Hematopoietic multipotent progenitor cell (in vitro differentiated cells): ENCODE measurements at places on chromosomes 6 and 20. TPM values are rescaled to one million over a fixed set of nuclear protein-coding genes. Genes with fewer than 3 reads are reported as not detected.

The HLA-DRB5 gene
- 6.5 TPM for total RNA-seq

The BTN1A1 gene
- not detected for total RNA-seq

The ZNF334 gene
- 3.0 TPM for total RNA-seq

The MICB gene
- total RNA-seq, result 15.1 TPM

The TSPO2 gene
- not detected for total RNA-seq

The TCF15 gene
- total RNA-seq, result 0.81 TPM

The JPH2 gene
- total RNA-seq, result under 0.01 TPM

DNA sequence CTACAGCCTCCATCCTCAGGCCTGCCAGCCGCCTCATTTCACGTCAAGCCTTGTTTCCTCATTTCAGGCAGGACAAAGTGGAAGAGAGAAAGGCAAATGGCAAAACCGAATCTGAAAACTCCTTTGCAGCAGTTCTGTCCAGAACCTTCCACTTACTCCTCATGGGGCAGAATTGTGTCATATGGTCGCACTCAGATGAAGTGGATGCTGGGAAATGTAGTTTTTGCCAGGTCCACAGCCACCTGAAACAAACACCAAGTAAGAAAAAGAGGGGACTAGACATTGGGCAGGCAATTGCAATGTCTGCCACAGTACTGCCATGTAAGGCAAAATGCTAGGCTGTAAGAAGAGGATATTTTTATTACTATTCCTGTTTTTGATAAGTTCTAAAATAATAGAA is 44.9 kb downstream of the ISM1 start:
- no peak for DNase-seq

DNA sequence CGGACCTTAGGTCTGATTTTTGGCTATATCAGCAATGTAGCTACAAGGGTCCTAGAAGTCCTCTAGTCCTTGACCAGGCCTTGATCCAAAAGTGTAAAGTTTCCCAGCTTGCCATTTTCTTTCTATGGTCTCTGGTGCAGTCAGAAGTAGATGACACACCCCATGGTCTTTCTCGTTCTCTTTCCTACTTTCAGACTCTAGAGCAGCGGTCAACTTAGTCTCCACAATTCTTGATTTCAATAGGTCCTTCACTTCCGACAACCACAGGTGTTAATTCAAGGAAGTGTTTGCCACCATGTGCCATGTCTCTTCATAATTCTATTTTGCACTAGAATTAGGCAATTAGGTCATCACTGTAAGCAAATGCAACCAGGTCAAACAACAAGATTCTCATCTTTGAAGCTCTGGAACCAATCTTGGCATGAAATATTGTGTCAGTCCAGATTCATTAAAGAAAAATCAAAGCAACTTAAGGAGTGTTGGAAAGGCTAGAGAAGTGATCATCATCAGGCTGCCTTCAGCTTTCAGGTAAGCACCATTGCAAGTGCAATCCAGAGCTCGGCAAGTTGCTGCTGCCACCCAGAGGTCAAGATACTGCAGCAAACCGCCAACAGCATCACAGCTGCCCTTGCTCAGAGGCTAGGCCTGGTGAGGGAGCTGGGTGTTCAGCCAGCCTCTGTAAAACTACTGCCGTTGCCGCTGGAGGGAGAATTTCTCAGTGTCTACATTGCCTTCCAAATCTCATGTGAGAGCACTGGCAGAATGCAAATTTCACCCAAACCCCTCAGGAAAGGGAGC is 5.6 kb upstream of the SYNE1 start:
- DNase-seq, result peak; percentile 51

DNA sequence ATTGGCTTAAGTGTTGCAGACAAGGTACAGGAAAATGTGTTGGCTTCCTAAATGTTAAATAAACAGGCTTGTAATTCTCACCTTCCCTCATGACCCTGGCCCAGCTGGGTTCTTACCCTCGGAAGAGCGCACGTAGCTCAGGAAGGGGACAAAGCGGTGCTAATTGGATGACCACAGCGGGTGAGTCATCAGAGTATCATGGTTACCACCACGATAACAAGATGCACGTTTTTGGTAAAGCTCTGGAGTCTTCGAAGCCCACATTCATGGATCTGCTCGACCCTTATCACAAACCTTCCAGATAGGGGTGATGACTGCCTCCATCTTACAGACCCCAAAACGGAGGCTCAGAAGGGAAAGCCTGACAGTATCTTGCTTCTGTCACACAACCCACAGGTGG is 32.8 kb downstream of the APCDD1L start:
- DNase-seq, result no peak

DNA sequence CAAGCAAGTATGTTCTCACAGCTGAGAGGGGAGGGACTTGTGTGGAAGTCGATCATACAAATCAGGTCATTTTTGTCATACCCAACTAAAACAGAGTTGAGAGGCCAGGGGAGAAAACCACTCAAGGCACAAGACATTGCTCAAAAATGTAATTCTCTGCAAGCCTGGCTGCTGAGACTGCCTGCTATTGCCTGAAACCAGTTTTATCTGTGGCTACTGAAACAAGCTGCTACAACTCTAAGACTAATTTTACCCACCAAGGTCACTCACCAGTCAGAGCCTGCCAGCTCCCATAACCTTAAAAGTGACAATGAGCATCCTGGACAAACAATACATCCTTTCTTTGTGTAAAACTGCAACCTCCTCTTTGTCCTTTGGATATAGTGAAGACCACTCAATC is 54.1 kb upstream of the CST7 start:
- no peak for DNase-seq

DNA sequence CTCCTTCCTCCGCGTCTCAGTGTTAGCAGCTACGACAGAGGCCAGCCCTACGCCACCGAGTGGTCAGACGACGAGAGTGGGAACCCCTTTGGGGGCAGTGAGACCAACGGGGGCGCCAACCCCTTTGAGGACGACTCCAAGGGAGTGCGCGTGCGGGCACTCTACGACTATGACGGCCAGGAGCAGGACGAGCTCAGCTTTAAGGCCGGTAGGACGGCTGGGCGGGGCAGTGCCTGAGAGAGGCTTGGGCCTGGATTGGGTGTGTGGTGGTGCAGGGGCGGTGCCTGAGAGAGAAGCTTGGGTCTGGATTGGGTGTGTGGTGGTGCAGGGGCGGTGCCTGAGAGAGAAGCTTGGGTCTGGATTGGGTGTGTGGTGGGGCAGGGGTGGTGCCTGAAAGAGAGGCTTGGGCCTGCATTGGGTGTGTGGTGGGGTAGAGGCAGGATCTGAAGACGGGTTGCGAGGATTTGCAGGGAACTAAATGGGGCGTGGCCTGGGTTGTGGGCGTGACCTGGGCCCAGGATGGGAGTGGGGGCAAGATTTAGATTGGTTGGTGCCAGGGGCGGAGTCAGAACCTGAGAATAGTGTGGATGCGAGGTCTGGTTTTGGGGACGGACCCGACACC is 24.4 kb downstream of the SPDEF start:
- peak; percentile 15 for DNase-seq

DNA sequence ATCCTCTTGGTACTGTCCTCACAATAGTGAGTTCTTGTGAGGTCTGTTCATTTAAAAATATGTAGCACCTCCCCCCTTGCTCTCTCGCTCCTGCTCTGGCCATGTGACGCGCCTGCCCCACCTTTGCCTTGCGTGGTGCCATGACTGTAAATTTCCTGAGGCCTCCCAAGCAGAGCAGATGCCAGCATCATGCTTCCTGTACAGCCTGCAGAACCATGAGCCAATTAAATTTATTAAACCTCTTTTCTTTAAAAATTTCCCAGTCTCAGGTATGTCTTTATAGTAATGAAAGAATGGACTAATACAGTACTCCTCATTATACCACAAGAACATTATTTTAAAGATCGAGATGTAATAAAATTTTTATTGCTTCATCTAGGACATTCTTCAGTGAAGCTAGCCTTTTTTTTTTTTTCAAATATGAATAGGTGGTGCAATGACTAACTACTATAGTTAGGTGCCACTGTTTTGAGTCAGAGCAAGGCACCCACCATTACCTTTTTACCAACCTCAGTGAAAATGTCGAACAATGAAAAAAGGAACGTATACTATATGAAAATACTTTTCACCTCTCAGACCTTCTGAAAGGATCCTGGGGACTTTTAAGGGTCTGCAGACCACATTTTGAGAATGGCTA is 191.1 kb upstream of the SGK1 start:
- no peak for DNase-seq

- no peak for DNase-seq
Measured at GRCh38 chr20:33670715-33671499, 3.3 kb downstream of the NECAB3 start.

DNA sequence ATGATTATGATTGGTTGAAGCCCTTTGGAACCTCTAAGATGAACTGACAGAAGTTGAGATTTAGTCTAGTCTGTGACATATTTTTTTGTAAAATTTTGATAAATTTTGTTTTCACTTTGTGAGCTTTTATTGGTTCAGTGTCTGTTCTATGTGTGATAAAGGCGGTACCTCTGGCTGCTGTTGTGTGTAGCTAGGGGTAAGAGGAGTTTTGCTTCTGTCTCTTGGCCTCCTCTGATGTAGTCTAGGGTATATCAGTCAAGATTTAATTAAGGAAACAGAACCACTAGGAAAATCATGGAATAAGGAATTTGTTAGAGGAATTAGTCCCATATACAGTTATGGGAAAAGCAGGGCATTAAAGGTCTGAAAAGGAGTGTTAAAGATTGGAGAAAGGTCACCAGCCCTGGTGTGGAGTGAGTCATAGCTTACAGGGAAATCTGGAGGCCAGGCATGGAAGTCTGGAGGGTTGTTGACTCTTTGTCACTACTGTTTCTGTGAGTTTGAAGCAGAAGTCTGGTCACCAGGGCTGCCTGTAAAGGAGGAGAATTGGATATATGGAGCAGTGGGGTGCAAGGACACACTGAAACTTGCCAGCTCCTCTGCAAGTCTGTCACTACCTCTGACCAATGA is 28.5 kb downstream of the CDC5L start:
- no peak for DNase-seq

DNA sequence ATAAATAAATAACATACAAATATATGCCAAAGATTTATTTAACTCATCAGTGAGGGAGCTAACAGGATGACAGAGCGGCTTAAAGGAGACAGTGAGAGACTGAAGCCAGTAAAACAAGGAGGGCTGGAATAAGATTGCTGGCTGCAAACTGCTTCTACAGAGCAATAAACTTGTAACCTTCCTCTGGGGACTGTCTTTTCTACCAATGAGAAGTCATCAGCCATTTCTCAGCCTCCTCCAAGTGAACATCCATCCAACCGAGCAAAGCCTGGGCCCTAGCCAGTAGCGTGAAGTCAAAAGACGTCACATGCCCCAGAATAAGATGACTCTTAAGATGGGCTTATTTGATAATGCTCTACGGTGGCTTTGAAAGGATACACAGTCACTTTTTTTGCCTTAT is 42.5 kb downstream of the CPXM1 start:
- DNase-seq, result no peak

DNA sequence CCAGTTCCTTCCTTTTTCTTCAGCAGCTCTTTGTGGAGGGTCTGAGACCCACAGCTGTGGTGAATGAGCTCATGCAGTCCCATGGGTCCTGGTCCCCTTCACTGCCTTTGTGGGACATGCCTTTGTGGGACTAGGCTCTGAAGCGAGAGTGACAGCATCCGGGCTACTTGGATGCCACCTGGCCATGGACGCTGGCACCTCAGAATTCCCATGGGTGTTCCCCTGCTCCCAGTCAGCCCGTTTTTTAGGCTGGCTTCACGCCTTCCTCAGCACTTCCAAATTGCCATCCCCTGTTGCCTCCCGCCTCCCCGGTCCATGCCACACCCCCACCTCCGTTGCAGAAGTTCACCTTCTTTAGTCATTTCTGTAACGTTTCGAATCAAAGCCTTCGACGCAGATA is 45.1 kb downstream of the RAMACL start:
- no peak for DNase-seq

GRCh38 chr20:5127859-5128424 is 1.1 kb downstream of the CDS2 start:
- DNase-seq, result no peak

GRCh38 chr20:63980317-63980805 is 571 bp upstream of the PRPF6 start:
- no peak for DNase-seq
